ENCODE measurements at places on chromosomes 2 and 18. TPM values are rescaled to one million over a fixed set of nuclear protein-coding genes. Genes with fewer than 3 reads are reported as not detected.

DNA sequence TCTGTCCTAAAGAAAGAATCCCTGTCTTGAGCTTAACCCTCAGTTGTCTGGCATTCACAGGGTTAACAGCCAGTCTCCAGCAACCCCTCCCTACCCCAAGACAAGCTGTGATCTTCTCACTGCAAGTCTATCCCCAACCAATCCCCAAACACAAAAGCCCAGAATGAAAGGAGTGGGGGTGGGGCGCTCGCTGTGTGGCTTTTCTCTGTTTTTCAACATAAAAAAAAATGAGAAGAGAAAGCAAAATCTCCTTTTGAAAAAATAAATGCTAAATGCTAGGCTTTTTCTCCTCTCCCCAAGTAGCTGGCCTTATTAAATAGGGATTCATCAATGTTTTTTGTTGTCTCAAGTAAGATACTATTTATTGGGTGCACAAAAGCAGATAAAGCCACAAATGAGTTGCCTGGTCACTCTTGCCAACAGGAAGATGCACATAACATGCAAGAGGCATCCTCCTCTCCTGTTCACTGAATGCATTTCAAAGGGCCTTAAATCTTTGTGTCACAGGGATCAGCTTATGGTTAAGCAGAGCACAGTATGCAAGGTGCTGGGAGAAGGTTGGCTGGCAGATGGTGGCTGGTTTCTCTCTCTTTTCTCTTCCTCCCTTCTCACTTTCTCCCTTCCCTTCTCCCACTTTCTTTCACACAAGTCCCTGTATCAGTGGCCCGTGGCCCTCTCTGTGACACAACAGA is 225.6 kb downstream of the CMPK2 start:
- DNase-seq: peak; percentile 84

GRCh38 chr18:67300498-67300897 is 216.0 kb downstream of the DSEL start:
- no peak for DNase-seq

Gene MAPRE3
- 9.0 TPM for total RNA-seq

- no peak for DNase-seq
Observed at GRCh38 chr2:169091761-169092519, 22.6 kb downstream of the DHRS9 start.

DNA sequence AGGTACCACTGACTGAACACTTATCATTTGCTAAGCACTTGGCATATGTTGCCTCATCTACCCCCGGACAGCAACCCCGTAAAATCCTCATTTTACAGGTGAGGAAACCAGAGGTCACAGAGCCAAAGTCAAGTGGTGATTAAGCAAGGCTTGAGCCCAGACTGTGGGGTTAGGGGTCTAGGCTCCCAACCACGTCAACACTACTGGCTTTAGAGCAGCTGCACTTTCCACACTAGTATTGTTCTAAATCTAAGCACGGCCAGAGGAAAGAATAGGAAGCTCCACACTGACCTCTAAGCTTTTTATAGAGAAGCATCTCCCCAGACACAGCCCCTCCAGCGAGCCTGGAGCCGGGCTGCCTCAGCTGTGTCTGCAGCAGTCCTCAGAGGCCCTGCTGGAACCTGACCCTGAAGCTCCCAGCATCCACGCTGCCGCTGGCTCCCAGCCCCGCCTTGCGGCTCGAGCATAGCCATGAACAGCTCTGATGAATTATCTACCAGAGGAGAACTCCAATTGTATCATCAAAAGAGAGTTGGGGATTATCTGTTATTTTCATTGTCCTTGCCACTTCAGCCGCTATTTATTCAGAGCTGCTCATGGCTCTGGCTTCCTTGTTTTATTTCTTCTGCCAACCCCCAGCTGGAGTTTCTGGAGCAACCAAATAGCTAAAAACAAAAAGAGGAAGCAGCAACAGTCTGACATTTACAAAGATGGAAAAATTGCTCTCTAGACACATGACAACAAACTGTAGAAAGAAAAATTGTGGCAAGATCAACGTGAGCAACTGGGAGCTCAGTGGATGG is 62.2 kb upstream of the RTN4 start:
- no peak for DNase-seq

DNA sequence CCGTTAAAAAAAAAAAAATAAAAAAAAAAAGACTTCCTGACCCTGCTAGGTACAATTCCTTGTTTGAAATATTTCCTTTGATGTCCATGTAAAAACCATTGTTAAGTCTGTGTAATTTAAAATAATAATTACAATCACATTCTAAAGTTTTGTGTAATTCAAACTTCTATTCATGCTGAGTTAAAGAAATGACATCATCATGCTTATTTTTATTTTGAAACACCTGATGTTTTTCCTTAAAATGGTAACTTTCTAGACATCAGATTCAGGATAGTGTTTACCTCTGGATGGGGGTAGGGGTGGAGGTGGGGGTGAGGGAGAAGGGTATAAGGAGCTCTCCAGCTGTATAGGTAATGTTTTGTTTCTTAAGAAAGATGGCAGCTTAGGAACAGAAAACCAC is 92.8 kb downstream of the ADCYAP1 start:
- DNase-seq: no peak

DNA sequence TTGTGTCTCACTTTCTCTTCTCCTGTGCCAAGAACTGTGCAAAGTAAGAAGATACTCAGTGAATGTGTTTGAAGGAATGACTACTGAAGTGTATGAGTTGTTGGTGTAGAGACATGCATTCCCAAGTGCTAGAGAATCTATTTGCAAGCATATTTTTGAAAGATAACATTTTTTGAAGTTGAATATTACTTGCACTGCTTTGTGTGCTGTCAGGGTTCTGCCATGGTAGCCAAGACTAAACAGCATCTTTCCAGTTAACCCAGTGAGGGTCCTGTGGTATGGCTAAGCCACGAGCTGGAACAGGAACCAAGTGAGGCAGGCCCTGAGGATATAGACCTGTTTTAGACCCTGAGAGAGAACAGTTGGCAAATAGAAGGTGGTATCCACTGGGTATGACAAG is 35.2 kb upstream of the EFEMP1 start:
- no peak for DNase-seq

DNA sequence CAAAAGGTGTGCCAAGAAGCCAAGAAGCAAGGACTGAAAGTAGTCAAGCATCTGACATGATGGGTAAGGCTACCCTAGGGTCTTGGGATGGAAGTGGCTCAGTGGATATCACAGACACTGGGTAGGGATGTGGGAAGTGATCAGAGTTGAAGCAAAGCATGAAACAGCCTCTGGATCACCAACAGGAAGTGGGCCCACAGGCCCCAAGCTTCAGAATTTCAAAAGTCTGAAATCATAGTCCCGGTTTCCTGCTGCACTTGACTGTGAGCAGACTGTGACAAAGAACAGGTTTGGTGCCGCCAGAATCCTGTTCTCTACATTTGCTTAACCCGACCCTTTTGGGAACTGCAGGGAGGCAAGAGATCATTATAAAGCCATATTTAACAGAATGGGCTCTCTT is 57.4 kb downstream of the SP100 start:
- no peak for DNase-seq

DNA sequence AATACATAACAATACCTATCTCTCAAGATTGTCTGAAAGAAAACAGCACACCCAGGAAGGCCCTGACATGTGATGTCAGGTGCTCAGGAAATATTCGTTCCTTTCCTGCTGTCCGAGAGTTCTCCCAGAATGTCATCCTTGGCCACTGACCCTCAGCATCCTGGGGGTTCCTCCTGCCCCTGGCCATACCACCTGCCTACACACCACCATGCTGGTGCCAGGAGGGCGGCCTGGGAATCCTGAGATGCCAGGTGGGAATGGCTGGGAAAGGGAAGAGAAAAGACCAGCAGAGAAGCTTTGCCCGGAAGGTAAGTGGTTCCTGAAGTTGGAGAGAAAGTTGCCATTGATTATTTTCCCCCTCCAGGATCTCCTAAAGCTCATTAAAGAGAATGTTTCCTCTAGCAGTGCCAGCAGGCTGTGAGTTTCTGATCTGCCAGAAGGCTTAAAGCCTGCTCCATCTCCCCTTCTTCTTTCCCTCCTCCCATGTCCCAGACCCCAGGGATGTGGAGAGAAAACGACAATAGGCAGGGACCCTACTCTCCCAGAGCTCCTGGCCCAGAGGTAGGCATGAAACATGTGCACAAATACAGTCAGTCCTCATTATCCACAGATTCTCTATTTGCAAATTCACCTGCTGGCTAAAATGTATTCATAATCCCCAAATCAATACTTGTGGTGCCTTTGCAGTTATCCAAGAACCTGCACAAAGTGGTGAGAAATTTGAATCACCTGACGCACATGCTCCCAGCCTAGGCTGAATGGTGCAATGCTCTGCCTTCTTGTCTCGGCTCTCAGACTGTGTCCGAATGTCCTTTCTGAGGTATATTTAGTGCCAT is 147.1 kb upstream of the MYCN start:
- DNase-seq: no peak

Gene FARP2
- total RNA-seq: 53.3 TPM

DNA sequence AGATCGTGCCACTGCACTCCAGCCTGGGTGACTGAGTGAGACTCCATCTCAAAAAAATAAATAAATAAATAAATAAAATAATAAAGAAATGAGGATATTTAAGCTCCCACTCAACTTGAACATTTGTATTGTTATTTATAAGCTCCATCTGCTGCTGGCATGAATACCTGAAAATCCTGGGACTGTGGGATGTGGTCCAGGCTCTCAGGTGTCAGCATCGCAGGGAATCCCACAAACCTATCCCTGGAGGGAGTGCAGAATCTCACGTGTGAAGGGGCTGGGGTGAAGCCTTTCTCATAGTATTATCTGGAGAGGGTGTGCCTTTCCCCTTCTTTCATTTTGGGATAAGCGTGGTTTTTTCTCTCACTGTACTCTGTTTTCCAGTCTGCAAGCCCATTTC is 47.4 kb upstream of the POLE4 start:
- no peak for DNase-seq

GRCh38 chr2:31467426-31467825 is 52.9 kb upstream of the XDH start:
- DNase-seq: peak; percentile 6

DNA sequence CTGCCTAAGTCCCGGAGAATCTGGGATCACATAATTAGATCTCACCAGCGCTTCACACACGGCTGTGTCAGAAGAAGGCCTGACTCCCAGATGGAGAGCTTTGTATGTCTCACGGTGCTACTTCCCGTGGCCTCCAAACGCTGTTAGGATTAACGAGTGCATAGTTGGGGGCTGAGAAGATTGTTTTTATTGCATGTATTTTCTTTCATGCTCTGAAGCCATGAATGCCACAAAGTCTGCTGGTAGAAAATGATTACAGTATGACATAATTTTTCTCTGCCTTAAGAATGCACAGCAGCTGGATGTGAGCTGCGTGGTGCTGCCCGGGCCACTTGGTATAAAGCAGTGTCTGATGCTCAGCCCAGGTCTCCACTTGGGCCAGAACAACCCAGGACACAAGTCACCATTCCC is 166.5 kb downstream of the SEPTIN10 start:
- DNase-seq: peak; percentile 86
